ENCODE measurements at places on chromosomes 11 and 22.

- no peak for DNase-seq
Observed at GRCh38 chr11:44659641-44660040, 67.1 kb upstream of the TSPAN18 start.

DNA sequence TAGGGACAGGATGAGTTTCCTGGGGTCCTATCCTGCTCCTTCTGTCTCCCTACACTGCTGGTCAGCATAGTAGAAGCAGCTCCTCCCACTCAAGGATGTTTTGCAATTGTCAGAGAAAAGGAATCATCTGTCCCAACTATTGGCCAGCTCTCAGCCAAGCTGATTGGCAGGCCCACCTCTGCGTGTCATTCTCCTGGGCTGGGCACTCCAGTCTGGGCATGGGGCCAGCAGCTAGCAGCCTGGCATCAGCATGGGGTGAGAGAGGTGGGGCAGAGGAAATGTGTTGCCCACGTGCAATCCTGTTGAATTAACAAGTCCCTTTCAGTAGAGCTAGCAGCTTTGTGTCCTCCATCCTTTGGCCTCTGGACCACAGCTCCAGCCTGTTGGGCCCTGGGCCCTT lies 14.1 kb downstream of the ANKK1 start:
- peak; percentile 64 for DNase-seq

DNA sequence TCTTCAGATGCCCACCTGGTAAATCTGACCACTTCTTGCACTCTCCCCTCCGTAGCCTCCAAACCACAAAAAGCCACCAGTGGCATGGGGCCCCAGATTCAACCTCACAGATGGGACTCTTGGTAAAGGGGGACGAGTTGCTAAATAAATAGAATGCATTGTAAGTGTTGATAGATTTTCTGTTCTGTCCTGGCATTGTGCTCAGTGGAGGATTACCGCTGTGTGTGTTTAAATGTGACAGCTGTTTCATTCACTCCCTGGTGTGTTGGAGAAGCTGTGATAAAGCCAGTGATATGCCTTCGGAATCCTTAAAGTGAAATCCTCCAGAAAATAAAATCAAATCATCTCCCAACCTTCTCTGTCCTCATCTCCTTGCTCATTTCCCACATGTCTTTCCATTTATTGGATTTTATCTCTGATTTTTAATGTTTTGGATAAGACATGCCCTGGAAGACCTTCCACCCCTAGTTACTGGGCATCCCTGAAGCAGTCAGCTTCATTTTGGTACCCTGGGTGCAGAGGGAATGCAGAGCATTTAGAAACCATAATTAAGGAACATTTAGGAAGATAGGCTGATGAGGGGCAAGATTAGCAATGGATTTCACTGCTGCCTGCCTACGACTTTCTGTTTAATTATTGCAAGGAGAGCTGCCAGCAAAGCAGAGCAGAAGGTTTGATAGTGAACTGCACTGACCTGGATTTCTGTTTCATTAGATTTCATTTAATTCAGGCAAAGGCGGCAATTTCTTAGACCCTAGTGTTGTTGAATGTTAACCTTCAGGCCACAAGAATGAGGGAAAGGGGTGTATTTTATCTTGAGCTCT lies 460.9 kb upstream of the KIRREL3 start:
- DNase-seq: no peak

GRCh38 chr11:22869325-22869724 lies 9.1 kb upstream of the CCDC179 start:
- no peak for DNase-seq

GRCh38 chr11:6124245-6124644 lies 16.8 kb downstream of the OR56B4 start:
- no peak for DNase-seq

Data from ascending aorta (tissue), 2 donors.